ENCODE measurements at places on chromosomes 5 and 9.

DNA sequence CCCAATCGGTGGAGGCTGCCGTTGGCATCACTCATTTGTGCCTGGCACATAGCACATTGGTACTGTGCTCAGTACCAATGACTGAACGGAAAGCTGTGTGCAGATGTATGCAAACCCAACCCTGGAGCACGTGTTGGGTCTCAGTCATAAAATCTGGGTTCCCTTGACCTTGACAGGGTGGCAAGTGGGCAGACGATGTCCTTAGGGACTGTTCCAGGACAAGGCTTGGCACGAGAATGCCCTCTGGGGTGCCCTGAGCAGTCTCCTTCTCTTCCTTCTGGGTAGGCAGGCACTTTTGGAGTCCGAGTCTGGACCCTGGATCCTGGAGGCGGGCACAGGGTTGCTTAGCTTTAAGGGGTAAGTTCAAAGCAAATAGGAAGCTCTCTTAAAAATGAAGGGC is 75.8 kb downstream of the MACROH2A1 start:
- DNase-seq: no peak

DNA sequence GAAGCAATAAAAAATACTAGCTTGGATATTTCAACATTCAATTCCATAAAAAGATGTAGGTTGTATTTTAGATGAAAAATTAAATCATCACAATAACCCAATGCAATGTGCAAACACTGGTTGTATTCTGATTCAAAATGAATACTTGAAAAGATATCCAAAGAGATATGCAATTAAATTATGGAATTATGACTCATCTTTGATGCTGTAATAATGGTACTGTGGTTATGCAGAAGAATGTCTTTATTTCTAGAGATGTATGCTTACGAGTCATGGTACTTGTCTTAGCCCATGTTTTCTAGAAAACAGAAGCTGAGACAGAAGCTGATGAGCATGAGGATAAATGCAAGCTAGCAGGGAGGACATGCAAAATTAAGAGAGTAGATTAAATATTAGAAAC is 1941.4 kb upstream of the NUDT12 start:
- peak; percentile 54 for DNase-seq

DNA sequence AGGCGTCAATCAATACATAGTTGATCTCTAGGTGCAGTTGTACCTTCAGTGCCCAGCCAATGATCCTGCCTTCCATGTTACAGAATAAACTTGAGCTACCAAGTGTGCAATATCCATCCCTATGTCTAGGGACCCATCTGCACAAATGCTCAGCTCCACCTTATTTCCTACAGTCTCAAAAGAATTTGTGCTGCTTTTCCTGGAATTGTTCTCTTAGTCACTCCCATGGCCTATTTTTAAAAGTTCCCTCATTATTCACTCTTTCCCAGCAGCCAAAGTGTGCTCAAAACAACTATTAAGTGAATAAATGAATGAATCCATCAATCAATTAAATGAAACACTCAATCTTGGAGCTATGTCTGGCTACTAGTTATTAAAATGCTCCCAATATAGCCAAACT is 14.7 kb downstream of the LIX1 start:
- no peak for DNase-seq

- peak; percentile 84 for DNase-seq
These were observed 10.3 kb downstream of the TRIM32 start for GRCh38 chr9:116697362-116697761.

- peak; percentile 69 for DNase-seq
These were observed 47.7 kb downstream of the COL23A1 start for GRCh38 chr5:178542455-178542854.

- DNase-seq: no peak
These were observed 29.0 kb downstream of the LIFR start for GRCh38 chr5:38527475-38527874.

DNA sequence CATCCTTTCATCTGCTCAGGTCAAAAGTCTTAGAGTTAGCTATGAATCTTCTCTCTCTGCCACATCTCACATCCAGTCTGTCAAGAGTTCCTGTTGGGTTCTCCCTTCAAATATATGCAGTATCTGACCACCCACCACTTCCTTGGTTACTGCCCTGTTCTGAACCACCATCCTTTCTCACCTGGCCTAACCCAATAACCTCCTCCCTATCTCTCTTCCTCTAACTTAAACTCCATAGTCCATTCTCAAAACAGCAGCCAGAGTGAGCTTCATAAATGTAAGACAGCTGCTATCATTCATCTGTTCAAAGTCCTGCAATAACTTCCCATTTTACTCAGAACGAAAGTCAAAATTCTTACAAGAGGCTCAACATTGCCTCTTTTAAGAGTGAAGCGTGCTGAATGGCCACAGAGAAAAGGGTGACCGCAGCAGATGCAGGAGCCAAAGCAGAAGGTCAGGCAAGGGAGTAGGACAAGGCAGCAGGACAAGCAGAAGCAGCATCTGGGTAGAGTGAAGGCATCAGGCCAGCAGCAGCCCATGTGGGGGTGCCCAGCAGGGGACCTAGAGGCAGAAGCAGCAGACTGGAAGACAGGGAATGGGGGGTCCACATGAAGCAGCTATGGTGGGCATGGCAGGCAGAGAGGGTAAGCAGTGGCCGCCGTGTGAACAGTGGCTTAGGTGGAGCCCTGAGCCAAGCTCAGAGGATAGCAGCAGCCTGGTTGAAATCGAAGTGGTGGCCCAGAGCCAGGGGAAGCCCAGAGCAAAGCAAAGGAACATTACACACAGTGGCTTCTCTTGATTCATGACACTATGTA is 39.3 kb upstream of the CDC42SE2 start:
- no peak for DNase-seq

GRCh38 chr9:90333226-90333625 is 309.4 kb downstream of the DIRAS2 start:
- no peak for DNase-seq

DNA sequence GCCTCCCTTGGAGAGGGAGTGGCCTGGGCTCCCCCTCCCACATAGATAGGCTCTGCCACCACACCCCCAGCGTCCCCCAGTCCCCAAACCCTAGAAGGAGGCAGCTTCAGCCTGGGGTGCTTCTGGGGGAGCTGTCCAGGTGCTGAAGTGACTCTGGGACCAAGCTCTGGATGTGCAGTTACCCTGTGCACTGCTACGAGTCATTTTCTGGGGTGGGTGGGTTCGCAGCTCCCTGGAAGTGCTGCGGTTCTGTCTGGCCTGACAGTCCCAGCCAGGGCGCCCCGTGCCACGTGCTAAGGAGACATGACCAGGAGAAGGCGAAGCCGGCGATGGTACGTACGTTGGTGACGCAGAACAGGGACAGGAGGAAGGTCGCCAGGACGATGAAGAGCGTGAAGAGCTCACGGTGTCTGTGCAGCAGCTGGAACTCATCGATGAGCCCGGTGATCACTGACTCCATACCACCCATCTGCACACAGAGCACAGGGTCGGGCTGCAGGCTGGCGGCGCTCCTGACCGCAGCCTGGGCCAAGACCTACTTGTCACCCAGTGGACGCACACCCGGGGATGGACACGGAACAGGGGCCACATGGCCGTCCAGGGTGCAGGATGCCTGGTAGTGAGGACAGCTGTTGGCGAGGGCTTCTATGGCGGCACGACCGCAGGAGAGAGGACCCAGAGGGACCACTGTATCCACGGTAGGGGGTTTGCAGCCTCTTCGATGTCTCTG is 35.7 kb downstream of the SLC6A3 start:
- peak; percentile 9 for DNase-seq

DNA sequence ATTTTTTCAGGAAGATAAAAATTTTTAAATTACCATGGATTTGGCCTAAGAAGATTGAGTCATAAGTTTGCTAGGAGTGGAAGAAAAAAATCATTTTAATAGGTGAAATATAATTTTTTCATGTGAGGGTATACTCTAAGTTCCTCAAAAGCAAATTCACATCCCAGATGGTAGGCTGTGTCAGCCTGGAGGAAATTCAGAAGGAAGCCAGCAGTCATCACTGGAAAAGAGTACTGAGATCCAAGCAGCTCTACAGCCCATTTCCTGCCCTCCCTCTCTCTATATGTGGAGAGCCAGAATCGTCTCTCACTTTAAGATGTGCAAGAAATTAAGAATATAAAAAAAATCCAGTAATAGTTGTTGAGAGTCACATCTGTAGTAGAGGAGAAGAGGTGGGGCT is 126.5 kb upstream of the CDH18 start:
- DNase-seq: no peak
